Stimulated activated CD4-positive, alpha-beta T cell treated with anti-CD3 and anti-CD28 coated beads, Interleukin-4, amount 100 ng/mL, for 24 hours (primary cell): ENCODE measurements at places on chromosomes 11 and 22.
A peak's percentile ranks its signal among the peaks of the same experiment; 100 is the strongest.

- no peak for DNase-seq
These were observed 15.7 kb downstream of the NAP1L4 start for GRCh38 chr11:2976294-2977063.

GRCh38 chr11:11534981-11535380, 86.8 kb downstream of the GALNT18 start:
- no peak for DNase-seq

DNA sequence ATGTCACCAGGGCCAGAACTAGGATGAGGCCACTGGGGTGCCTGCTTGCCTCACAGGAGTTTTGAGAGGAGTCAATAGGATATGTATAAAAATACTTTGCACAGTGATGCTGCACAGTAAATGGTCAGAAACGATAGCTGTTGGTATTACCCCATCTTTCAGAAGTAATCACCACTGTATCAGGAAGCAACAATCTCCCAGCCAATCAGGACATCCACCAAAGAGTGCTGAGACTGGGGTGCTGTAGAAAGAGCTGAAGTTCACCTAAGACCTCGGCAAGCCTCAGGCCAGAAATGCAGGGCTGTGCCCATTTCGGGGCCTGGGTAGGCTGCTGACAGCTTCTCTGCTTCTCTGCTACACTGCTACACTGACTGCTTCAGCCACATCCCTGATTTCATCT, 17.4 kb downstream of the LMO2 start:
- no peak for DNase-seq

DNA sequence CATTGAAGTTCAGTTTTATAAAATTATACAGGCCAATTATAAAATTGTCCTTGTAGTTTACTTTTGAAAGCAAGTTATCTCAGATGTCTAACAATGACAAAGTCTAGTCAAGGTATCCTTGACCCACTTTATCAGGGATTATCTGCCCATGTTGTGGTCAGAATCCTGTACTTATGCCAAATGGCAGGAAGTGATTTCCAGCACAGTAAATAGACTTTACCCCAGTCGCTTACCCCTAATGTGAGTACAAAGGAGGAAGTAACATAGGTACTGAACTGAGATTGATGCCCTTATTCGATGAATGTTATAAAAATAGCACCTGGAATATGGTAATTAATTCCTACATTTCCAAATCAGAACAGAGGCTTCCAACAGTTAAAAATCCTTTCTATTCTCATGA, 355.7 kb downstream of the CNTN5 start:
- no peak for DNase-seq

GRCh38 chr22:18109410-18110193, 1.0 kb upstream of the TUBA8 start:
- no peak for DNase-seq

- DNase-seq, result no peak
These were observed 467.6 kb downstream of the SOX6 start for GRCh38 chr11:15888556-15889345.

DNA sequence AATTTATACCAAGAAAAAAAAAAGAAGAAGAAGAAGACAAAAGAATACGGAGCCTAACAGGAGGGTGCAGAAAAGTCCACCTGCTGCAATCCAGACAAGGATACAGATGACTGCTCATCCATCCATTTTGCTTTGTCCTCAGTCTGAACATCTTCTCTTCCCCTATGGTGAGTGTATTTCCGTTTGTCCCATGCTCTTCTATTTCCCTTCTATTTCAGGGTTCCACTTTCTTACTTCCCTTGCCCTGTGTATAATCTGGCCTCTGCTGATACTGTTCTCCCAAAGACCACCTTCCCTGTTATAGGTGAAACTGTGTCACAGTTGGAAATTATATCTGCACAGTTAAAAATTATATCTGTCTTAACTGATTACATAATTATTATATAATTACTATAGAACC, 48.7 kb upstream of the USP47 start:
- no peak for DNase-seq

GRCh38 chr11:45500451-45500850, 165.0 kb downstream of the CHST1 start:
- no peak for DNase-seq

- no peak for DNase-seq
These were observed 61.5 kb downstream of the TMPRSS5 start for GRCh38 chr11:113644605-113645004.

DNA sequence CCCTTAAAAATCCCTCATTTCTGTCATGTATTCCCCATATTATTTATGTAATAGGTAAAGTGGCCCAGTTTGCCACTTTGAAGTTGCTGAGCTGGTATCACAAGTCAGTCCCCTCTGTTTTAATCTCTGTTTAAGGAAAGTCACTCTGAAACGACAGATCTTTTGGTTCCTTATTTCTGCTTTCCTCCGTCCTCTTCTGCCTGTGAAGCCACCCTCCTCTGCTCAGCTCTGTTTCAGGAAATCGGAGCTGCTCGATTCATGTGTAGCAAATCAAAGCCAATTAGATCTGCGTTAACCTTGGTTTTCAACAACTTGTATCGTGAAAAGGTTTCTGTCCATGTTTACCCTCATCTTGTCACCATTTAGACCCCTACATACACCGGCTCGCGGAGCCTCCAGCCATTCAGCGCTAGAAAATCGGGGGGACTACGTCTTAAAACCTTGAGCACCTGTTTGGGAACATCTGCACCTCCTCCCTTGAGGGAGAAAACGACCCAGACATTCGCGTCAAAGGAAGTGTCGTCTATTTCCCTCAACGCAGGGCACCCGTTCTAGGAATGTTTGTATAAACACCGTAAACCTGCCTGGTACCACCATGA, 576 bp upstream of the SC5D start:
- DNase-seq, result peak; percentile 11

DNA sequence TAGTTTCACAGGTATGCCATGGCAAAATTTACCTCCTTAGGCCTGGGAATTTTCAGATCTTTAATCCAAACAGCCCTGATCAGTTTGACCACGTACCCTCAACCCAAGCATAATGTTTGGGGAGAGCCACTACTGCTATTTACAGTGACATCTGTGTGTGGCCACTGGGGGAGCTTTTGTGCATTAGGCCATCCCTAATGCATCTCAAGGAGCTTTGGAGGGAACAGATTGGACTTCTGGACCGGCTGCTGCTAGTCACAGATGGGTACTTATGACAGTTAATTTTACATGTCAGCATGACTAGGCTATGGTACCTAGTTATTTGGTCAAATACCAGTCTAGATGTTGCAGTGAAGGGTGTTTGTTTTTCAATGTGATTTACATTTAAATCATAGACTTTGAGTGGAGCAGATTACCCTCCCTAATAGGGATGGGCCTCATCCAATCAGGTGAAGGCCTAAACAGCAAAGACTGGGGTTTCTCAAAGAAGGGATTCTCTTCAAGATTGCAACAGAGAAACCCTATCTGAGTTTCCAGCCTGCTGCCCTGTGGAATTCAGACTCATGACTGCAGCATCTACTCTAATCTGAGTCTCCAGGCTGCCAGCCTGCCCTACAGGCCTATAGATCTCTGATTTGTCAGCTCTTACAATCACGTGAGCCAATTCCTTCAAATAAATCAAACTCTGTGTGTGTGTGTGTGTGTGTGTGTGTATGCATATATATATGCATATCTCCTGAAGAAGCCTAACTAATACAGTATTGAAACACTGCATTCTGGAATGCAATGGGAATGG, 38.0 kb upstream of the GALNT18 start:
- no peak for DNase-seq

DNA sequence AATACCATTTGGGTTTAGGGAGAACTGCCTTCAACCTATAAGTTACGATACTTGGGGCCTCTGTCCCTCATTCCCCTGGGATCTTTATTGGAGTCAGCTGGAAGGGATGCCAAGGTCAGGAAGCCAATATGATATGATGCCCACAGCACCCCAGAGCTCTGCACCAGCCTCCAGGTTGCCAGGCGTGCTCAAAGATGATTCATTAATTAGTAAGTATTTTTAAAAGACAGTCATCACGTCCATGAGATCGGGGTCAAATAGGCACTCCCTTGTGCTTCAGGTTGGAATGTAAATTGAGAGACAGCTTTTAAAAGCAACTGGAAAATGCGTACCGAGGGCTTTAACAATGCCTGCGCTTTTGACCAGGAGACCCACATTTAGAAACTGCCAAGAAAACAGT, 57.0 kb upstream of the CD5 start:
- DNase-seq, result no peak

DNA sequence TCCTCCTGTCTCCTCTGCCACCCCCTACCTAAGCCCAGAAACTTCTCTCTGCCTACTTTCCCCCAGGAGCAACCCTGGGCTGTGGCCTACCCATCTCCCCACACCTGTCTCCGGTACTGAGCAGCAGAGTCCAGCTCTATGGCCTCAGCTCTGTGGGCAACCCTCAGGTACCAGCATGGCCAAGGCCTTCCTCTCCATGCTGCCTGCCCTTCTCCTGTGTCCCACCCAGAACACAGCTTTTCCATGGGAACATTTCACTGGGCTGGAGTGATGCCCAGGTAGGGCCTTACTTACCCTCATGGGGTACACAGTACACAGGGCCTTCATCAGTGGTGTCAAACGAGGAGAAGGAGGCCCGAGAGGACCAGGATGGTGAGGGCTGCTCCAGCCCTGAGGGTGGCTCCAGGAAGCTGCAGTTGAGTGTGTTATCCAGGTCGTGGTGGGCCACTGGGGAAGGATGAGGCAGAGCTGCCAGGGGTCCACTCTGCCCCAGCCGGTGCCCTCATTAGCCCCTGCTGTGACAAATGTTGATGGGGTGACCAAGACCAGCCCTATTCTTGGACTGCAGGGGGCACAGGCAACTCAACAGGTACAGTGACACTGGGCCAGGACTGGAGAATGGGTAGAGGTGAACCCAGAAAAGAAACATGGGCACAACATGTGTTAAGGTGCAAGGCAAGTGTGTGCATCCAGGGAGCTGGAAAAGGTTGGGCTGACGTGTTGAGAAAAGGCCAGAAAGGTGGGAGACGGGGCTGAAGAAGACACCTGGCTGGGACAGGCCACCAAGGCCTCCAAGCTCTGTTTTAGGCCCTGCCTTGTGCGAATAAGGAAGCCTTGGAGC, 10.3 kb downstream of the SCARF2 start:
- DNase-seq, result no peak

DNA sequence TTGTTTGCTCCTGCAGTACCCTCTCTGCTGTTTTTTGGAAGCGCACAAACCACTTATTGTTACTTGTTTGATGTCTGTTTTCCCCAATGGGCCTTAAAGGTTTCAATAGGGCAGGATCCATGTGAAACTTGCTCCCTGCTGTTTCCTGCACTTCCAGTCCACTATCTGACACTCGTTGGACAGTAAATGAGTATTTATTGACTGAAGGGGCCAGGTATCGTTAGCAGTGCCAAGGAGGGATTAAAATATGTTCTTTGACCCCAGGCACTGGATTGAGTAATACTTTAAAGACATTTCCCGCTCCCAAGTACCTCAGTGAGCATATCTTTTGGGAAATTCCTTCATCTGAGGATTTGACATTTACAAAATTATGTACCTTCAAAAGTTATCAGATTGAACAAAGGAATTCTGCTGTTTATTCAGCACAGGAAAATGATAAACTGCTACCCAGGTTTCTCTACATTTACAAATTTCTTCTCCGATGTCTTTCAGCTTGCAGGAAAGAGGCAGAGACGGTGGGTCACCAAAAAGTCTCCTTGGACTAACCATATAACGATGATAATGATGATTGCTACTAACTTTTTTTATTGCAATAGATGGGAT, 23.3 kb upstream of the OR9Q2 start:
- DNase-seq, result no peak

DNA sequence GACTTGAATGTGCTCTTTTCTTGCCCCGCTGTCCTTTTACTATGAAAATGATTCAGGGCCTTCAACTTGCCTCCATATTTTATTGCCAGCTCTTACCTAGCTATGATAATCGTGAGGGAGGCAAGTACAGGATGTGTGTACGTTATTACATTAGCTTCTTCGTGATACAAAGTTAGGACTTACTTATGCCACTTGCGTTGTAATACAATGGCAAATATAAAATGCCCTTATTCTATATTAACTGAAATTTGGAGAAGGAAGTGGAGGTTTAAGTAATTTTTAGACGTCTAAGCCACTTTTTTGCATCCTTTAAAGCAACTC, 10.8 kb upstream of the CCT8L2 start:
- DNase-seq, result no peak

DNA sequence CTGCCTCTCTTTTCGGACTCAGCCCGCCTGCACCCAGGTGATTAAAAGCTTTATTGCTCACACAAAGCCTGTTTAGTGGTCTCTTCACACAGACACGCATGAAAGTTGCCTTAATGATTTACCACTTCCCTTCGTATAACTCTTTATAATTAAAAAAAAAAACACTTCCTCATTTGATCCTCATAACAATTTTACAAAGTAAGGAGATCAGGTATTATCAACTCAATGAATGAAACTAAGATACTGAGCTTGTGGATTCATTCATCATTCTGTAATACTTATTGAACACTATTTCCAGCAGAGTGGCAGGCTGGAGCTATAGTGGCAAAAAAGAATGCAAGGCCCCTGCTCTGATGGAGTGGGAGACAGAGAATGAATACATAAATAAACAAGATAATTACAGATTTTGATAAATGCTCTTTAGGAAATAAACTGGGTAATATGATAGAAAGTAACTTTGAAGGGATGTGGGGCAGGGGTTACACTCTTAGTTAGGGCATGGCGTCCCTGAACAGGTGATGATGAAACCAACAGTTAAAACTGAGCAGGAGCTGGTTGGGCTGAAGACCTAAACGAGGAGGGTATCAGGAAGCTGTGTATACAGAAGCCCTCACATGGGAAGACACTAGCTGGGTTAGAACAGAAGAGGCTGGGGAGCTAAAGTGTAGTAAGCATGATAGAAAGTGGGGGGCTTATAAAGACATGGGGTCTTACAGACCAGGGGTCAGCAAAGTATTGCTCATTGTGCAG, 5.4 kb upstream of the CRTAM start:
- no peak for DNase-seq

DNA sequence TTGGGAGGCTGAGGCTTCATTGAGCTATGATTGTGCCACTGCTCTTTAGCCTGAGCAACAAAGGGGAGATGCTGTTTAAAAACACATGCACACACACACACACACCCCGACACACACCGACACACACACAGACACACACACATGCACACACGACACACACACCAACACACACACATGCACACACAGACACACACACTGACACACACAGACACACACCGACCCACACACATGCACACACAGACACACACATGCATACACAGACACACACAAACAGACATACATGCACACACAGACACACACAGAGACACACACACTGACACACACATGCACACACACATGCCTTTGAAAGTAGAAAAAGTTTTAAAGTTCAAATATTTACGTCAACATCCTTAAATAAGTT, 5.5 kb upstream of the LTO1 start:
- no peak for DNase-seq
